ENCODE measurements at places on chromosomes 5 and 9. TPM values are rescaled to one million over a fixed set of nuclear protein-coding genes. Genes with fewer than 3 reads are reported as not detected.

BHMT2 gene
- total RNA-seq, result 1.2 TPM

PHF24 gene
- total RNA-seq, result 0.30 TPM

GLRA1 gene
- total RNA-seq, result not detected

KIF4B gene
- total RNA-seq, result 0.09 TPM

PRR7 gene
- total RNA-seq, result 6.2 TPM

ANKRD31 gene
- 0.14 TPM for total RNA-seq

ROR2 gene
- 20.5 TPM for total RNA-seq

TAF11L5 gene
- total RNA-seq, result not detected

CCNO gene
- total RNA-seq, result not detected

CYSRT1 gene
- 0.30 TPM for total RNA-seq

NAIP gene
- 5.2 TPM for total RNA-seq

SMIM33 gene
- not detected for total RNA-seq

TAS2R1 gene
- total RNA-seq, result not detected

GPR107 gene
- 55.7 TPM for total RNA-seq

FOXD4L3 gene
- total RNA-seq, result not detected

IFNA21 gene
- not detected for total RNA-seq

MYO10 gene
- 264 TPM for total RNA-seq

PCDHA2 gene
- total RNA-seq, result 0.05 TPM

ANXA1 gene
- total RNA-seq, result 678 TPM

PCDHB2 gene
- 0.74 TPM for total RNA-seq

PJA2 gene
- total RNA-seq, result 173 TPM

PCDHA4 gene
- 0.89 TPM for total RNA-seq

HRCT1 gene
- 0.51 TPM for total RNA-seq

SH3RF2 gene
- 7.7 TPM for total RNA-seq

SLC46A2 gene
- total RNA-seq, result not detected

FAM221B gene
- not detected for total RNA-seq

PALM2AKAP2 gene
- total RNA-seq, result 28.5 TPM

MTX3 gene
- 19.3 TPM for total RNA-seq

FABP6 gene
- not detected for total RNA-seq

TERT gene
- not detected for total RNA-seq

C1QTNF3 gene
- 0.30 TPM for total RNA-seq

FBP1 gene
- not detected for total RNA-seq

CBY3 gene
- total RNA-seq, result not detected

FBP2 gene
- not detected for total RNA-seq

All from smooth muscle cell of the umbilical artery (primary cell).